ENCODE measurements at places on chromosomes 2 and 18.

- no peak for DNase-seq
Measured at GRCh38 chr2:159907909-159908308, 109.9 kb upstream of the CD302 start.

- peak; percentile 12 for DNase-seq
Measured at GRCh38 chr18:8426401-8426800, 182.8 kb upstream of the RAB12 start.

DNA sequence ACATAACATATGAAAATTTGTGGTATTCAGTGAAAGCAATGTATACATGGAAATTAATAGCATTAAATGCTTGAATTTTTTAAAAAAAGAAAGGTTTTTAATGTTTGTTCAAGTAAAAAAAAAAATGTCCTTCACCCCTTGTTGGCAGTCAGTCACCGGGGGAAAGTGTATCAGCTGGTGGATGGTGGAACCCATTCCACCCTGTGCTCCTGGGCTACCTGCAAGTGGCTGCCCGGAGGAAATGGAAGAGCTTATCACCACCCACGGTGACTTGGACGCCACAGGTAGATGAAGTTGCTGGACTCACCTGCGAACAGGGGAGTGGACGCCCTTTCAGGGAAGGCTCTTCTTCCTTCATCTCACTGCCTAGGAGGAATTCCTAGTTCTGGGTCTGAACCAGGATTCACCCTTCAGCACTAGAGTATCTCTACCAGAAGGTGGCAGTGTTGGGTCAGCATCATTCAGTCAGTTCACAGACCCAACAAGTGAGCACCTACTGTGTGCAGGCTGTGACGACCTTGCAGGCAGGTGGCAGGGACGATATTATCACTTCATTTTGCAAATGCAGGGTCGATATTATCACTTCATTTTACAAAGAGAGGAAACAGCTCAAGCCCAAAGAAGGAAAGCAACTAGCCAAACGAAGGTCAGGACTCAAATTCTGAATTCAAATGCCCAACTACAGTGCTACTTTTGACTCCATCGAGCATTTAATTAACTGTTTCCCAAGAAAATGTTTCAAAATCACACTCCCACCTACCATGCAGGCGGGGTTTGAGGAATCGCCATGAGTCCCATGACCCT, 35.8 kb downstream of the CIB4 start:
- DNase-seq = peak; percentile 63

GRCh38 chr18:76005632-76006208, 489.3 kb downstream of the ZNF516 start:
- DNase-seq = no peak

DNA sequence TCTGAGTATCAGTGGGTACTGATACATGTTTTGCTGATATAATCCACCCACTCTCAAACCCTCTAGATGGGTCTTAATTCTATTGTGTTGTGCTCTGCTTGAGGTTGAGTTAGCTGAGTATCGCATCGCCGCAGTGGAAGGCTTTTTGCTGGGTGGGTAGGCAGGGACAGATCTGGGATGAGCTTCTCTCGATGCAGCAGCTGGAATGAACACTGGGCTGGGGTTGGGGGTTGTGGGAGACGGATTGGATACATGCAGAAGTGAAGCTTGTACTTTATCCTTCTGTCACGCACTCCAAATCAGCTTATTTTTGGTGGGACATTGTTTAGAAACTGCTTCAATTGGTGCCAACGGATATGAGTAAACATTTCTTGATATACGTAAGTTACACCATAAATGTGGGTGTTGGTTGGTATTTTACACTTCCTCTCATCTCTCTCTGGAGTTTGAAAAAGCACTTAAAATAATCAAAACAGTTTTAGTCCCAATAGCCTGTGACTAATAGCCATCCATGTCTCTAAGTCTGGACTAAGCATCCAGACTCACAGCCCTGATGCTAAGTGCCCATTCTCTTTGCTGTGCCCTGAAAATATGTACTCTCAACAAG, 107.1 kb downstream of the POLE4 start:
- no peak for DNase-seq

DNA sequence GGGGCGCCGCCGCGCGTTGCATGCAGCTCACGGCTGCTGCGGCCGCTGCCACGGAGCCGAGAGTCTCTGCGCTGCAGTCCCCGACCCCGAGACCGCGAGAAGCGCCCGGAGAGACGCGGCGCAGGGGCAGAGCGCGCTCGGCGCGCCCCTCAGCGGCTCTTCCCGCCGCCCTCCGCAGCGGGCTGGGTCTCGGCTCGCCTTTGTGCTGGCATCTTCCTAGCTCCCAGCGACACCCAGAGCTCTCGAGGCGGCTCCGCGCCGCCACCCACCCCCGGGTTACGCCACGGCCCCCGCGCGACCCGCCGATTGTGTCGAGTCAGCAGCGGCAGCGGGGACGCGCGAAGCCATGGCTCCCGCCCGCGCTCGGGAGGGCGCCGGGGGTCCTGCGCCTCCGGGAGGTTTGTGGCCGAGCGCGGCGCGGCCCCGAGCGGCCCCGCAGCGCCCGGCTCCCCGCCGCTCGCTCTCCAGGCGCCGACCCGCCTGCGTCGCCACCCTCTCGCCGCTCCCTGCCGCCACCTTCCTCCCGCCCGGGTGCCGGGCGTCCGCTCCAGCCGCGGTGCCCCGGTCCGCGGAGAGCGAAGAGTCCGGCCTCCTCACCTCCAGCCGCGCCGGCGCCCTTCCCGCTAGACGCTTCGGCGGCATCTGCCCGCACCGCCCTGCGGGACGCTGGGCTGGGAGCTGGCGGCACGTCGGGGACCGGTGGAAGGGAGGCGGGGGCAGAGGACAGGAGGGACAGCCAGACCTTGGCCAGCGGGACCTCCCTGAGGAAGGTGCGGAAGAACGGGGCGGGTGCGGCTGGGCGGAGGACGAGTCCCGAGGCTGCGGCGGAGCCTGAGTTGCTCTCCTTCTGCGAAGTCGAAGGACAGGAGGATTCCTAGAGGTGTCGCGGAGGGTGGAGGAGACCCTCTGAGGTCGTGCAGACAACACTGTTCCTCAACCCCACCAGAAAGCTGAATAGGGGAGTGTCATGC, 46.3 kb upstream of the CCDC150 start:
- DNase-seq = no peak

DNA sequence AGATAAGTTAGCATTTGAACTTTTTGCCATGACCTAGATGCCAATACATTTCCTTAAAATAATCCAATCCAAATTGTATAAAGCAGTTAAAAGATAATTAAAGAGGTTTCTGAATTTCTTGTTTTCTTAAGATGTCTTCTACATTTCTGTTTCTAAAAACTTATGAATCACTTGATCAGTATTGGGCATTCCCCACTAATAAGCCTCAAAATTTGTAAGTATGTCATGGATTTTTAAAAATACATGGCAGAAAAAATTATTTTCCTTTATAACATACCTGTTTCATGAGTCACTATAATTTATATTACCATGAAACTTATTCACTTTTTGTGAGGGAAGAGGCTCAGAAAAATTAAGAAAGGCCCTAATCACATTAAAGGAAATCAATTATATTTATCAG, 90.3 kb upstream of the TFPI start:
- no peak for DNase-seq

GRCh38 chr2:23385748-23386338, 864 bp downstream of the KLHL29 start:
- DNase-seq = no peak

GRCh38 chr2:20781656-20782265, 41.1 kb downstream of the LDAH start:
- DNase-seq = peak; percentile 19

- no peak for DNase-seq
Measured at GRCh38 chr18:25604196-25604893, 252.4 kb upstream of the ZNF521 start.

DNA sequence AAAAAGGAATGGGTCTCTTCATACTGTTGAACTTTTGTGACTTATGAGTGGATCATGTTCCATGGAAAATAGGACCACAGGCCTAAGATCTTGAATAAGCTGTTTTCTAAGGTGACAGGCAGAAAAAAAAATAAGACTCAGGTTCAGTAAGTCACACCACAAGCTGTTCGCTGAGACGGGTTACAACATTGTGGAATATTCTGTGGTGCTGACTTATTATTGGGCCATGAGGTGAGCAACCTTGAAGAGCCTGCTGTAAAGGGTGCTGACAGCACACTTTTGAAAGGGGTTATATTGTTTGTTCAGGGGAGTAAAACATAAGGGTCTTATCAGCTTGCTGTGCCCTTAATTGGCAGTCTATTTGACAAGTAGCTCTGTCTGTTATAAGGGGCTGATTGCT, 439.8 kb upstream of the SLC14A2 start:
- DNase-seq = no peak

DNA sequence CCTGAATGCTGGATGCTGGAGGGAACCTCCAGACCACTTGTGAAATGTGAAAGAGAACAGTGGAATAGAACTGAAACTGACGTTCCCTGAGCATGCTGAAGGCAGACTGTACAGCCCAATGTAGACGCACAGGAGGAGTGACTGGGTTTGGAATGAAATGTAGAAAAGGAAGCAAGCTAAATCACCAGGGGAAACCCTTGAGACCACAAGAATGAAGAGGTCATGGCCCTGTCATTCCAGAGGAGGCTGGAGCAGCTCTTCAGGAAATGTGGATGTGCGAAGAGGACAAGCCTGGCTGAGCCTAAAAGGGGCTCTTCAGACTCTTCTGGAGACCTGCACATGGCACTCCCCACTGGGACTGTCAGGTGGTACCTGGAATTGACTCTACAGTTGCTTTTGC, 118.5 kb upstream of the ALPP start:
- DNase-seq = no peak

DNA sequence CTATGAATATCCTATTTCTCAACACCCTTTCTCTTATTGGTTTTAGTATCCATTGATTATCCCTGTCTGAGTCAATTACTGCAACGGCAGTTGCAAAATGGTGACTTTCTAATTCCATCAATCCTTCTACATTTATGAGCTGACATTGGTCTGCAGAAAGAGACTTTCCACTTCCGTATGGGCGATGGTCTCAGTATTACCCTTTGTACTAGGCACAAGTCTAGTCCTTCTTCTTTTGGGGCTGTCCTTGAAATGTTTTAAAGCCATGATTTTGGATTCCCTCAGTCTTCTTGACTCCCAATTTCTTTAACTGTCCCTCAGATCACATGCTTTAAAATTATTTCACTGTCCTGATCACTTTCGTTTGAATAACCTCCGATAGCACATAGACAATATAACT, 32.7 kb upstream of the SOCS6 start:
- no peak for DNase-seq

DNA sequence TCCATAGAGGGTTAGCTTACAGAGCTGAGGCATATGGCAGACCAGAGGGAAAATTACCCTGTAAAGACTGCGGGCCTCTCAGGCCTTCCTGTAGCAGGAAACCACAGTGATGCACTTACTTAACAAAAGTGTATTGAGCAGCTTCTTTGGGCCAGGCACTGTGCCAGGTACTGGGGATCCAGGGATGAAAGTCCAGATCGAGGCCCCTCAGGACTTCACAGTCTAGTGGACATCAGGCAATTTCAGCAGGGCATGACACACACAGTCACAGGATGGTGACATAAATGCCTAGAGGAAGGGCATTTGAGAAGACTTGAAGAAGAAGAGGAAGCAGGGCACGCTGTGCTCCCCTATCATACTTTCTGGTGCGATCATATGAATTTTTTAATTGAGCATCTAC, 71.7 kb downstream of the MARCO start:
- DNase-seq = no peak

GRCh38 chr18:13501891-13502290, 224.5 kb downstream of the FAM210A start:
- peak; percentile 22 for DNase-seq

GRCh38 chr2:39411181-39411944, 25.7 kb downstream of the MAP4K3 start:
- no peak for DNase-seq

DNA sequence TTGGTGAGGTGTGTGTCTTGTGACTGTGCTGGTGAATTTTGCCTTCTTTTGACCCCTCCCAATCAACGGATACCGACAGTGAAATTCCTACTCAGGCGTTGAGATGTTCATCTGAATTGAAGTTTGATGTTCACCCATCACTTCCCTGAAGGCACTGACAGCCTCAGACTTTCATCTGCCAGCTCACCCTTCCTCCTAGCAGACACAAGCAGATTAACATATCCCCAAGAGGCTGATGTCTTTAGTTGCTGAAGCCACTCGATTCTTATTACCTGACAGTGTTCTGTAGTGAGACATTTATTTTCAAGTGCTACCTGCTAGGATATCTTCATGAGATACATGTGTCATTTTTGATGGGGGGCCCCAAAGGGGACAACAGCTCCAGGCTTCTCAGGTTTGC, 1330.1 kb upstream of the PIK3C3 start:
- DNase-seq = no peak

GRCh38 chr2:102117472-102117858, 25.1 kb upstream of the IL1R1 start:
- no peak for DNase-seq

DNA sequence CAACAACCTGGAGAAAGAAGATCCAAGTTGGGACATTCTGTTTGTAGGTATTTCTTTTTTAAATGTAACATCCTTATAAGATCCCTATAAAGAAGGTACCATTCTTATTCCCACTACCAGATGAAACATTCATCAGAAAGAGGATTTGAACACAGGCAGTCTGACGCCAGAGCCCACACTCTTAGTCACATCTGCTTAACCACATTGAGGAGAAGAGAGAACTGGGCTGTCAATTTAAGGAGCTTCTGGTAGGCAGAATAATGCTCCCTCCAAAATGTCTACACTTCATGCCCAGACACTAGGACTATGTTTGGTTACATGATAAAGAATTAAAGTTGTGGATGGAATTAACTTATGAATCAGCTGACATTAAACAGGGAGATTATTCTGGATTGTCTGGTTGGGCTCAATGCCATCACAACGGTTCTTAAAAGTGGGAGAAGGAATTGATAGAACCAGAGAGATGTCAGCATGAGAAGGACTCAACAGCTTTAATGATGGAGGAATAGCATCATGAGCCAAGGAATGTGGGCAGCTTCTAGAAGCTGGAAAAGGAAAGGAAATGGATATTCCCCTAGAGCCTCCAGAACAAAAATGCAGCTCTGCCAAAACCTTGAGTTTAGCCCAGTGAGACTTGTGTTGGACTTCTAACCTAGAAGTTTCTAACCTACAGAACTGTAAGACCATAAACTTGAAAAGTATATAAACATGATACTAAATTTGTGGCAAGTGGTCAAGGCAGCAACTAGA, 82.2 kb downstream of the KLF7 start:
- no peak for DNase-seq

DNA sequence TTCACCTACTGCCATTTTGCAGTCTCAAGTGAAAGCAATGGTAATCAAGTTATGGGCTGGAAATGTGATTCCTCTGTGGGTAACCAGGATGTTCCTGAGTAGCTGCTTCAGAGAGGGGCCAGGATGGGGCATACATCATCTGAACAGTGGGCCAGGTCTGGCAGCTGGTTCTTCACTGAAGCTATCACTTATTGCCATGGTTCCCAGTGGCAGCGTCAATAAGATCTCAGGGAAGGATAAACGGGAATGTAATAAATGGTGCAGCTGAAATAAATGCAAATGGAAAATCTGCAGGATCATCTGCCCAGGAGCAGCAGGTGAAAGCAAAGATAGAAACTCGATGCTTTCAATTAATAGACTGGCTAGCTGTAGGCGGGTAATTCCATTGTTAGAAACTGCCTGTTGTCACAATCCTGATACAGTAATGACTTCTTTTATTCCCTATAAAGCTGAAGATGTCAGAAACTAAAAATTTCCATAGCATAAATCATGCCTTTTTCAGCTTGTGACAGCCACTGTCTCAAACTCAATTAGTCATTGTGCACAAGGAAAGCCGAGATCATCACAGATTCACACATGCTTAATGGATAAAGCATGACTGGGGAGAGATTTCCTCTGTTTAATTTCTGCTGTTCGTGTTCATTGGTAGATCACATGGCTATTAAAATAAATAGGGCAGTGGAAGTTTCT, 56.2 kb upstream of the CCDC85A start:
- no peak for DNase-seq

Data from OCI-LY7 (cell line).